Thoracic aorta (tissue), 2 donors: ENCODE measurements at places on chromosomes 6 and 20. TPM values are rescaled to one million over a fixed set of nuclear protein-coding genes. Genes with fewer than 3 reads are reported as not detected.

The GRM1 gene
- not detected for total RNA-seq

DNA sequence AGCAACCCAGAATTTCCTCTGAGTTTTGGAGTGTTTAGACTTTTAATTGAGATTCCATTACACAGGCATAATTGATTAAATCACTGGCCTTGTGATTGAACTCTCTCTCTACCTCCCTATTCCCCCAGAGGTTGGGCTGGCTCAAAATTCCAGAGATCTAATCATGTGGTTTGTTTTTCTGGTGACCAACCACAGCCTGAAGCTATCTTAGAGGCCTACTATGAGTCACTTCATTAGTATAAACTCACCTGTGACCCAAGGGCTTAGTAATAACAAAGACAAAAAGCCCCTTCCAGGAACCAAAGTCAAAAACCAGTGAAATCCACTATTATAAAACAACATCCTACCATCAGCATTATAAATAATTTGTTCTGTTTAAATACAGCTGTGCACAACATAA lies 992.5 kb upstream of the CITED2 start:
- no peak for DNase-seq

DNA sequence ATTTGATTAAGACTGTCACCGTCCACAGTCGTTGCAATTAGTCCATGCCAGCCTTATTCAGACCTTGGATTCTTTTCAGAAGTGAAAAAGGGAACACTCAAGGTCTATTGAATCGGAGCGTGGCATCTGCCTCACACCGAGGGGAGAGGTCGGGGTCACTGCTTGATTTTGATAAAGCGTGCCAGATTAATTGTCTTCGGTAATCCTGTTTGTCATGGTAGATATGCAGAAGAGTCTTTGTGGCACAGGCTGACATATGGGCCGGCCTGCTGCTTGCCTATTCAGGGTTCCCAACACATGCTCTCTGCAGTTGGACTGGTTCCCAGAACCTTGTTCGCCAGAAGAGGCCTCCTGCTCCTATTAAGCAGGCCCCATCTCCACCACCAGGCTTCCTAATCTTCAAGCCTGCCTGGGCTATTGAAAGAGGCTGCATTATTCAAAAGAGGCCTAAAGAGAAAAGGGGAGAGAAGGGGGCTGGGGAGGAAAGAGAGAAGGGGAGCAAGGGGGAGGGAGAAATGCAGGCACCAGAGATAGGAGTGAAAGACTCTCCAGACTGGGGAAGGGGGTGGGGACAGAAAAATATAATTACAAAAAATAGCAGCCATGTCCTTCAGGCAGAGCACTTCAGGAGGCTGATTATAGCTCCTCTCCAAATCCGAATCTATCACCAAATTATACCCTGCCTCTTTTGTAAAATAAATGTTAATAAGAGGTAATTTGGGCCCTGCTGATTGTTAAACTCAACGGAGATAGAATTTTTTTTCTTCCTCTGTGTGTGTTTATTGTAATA lies 611.3 kb downstream of the HDGFL1 start:
- no peak for DNase-seq

DNA sequence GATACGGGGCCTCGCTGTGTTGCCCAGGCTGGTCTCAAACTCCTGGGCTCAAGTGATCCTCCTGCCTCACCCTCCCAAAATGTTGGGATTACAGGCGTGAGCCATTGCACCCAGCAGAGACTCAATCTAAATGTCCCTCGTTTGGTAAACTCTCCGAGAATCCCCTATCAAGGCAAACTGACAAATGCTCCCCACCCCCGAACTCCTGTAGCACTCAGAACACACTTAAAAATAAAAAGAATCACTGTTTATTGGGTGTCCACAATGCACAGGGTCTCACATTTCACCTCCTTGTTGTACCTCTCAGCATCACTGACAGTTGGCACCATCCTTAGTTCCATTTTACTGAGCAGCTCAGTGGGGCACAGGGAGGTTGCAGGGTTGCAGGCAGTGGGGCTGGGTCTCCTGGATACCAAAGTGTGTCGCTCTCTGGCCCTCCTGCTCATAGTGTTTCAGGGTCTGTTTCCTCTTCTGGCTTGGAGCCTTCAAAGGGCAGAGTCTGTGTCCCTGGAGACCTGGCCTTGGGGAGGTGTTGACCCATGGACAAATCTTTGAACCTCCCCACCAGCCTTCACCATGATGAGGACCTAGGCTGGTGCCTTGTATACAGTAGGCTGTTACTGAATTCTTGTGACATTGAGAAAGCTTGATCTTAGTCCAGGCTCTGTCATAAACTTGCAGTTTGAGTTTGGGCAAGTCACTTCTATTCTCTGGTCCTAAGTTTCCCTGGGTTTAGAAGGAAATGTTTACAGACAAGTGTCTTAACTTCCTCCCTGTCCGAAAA lies 8.5 kb upstream of the SRC start:
- no peak for DNase-seq

DNA sequence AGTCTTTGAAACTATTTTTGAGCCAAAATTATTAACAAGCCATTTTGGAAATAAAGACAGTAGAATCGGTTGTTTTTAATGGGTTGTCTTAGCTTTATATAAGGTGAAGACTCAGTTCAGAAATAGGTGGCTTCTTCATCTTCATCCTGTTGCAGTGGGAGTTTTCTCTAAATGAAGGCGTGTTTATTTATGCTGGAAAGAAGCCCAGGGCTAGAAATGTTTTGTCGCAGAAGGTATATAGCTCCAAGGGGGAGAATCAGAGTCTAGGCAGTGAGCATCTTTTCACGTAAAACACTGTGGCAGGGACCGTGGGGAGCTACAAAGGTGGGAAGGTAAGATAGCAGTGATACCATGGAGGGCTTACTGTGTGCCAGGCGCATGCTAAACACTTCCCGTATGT lies 34.3 kb downstream of the FARS2 start:
- no peak for DNase-seq

DNA sequence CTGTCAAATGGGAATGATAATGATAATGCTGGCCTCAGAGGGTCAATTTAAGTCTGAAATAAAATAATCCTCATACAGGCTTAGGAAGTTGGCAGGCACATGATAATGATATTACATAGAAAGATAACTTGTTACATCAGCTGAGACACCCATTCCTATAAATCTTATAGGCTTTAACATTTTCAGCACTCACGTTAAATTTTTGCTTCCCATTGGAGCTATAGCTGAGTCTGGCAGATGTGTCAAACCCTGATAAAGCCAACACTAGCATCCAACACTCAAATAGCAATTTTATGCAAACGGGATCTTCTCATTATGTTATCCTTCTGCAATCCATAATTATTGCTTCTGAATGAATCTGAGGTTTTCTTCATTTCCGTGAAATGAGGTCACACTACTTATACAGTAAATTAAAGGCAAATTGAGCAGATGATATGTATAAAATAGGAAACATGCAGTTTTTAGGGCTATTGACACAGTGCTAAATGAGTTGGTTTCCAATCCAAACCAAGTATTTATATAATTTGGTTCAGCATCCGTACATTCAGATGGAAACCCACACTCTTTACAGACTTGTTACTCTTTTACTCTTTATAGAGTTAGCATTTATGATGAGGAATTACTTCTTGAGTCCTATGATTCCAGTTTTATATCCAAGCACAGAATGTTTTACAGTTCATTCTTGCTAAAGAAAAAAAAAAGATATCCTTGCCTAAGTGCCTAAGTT lies 481.6 kb downstream of the BTBD3 start:
- no peak for DNase-seq

DNA sequence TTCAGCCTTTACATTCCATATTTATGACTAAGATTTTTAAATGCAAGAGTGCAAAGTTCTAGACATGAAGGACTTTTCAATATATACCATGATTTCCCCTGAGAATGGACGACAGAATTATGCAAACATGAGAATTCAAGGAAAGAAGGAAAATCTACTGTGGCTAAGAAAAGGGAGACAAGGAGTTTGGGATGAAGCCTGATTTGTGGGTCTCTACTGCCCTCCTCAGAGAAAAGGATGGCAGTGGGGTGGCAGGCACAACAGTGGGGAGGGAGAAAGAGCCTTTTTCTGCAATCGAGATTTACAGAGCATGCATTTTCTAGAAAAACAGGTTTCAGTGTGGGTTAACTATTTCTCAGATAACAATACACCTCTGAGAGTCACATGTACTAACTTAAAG lies 466.9 kb upstream of the NRSN1 start:
- DNase-seq = no peak

DNA sequence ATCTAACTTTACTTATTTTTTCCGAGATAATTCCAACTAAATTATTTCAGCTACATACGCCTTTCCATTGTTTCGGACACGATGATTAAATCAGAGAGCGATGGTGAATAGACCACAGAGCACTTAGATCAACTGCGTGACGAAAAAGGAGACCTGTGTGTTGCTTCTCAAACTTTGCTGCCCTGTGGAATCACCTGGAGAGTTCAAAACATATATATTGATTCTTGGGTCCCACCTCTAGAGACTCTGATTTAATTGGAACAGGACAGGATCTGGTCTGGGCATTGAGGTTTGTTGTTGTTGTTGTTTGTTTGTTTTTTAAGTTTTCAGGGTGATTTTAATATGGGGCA lies 401 bp upstream of the TNFRSF21 start:
- DNase-seq = no peak

DNA sequence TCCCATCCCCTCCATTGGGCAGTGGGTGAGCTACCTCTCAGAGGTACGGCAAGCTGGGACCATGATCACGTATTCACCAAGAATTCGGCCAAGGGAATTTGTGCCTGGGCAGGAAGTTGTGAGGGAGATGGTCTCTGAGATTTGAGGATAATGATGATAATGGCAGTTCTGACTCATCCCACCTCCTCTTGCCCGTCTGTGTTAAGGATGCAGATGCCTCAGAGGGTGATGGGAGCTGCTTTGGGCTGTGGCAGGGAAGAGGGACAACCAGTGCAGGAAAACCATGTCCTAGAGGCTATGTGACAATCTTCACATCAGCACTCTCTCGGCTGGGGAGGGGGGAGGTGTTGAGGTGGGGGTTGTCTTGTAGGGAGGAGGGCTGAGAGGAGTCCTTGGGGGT lies 4.3 kb downstream of the TGM6 start:
- DNase-seq = no peak
